ENCODE measurements at places on chromosomes 1 and 21.

DNA sequence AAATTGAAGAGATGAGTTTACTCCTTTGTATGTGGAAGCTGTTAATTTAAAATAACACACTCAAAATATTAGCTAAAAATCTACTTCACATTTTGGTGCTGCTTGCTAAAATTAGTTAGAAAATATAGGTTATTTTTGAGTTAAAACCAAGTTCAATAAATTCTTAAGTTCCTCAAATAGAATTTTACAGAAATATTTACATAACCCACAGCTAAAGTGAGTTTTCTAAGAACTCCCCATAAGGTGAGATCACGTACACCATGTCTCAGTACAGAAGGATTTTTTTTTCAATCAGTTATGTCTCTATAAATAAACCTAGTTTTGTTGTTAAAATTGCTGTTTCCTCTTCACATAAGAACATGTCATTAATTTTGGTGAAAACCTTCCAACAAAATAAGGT is 108.0 kb downstream of the SDCCAG8 start:
- DNase-seq, result no peak

DNA sequence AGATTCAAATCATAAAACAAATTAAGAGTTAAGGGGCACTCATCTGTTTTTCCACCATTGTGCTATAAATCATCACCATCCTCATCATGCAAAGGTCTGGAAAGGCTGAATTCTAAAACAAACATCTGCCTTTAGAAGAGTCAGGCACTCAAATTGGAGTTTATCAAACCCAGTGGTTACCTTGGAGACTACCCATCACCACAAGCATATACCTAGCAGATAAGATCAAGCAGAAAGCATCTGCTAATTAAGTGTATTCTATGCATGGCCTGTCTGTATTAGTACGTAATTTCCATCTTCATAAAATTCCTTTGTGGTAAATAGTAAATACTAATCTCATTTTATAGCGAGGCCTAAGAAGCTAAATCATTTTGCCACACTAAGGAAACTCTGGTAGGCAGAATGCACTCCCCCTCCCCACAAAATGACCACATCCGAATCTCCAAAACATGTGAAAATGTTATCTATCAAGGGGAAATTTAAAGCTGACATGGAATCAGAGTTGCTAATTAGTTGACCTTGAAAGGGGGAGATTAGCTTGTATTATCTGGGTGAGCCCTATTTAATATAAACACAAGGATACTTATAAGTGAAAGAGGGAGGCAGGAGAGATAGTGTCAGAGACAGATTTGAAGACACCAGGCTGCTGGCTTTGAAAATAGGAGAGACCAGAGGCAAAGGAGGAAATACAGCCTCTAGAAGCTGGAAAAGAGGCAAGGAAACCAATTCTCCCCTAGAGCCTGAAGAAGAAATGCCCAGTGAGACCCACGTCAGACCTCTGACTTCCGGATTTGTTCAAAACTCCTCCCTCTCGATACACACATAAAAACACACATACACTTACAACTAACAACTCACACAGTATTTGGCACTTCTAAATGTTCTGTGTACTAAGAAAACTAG is 23.2 kb downstream of the ARID4B start:
- DNase-seq, result no peak

DNA sequence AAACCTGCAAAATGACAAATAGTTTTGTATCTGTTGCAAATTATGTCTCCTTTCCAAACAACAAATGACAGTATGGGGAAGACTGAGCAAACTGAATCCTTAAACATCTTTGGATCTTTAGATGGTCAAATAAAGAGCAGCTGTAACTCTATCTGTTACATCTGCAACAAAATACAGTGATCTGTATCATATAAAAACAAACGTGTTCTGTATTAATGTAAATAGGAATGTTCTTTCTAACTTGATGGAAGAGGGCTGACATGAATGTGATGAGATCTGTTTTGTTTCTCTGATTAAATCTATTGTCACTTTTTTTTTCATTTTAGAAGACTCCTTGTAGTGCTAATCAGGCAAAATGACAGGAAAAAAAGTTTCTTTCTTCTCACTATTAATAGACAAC is 159.5 kb downstream of the GPATCH2 start:
- no peak for DNase-seq

GRCh38 chr1:38624336-38625039 is 235.1 kb downstream of the RRAGC start:
- DNase-seq, result no peak

Data from NCI-H1092 (cell line).